ENCODE measurements at places on chromosomes 16 and 17. TPM values are rescaled to one million over a fixed set of nuclear protein-coding genes. Genes with fewer than 3 reads are reported as not detected.

The TMEM100 gene
- total RNA-seq = 0.17 TPM

The MC1R gene
- 9.3 TPM for total RNA-seq

The PPP1R1B gene
- 0.15 TPM for total RNA-seq

The NLRC5 gene
- total RNA-seq = 6.6 TPM

The PRR15L gene
- total RNA-seq = 6.9 TPM

The MYH1 gene
- not detected for total RNA-seq

The SLC47A2 gene
- total RNA-seq = not detected

The IQCK gene
- total RNA-seq = 37.1 TPM
